ENCODE measurements at places on chromosomes 3 and 15.

GRCh38 chr3:66411961-66412887 lies 88.6 kb downstream of the LRIG1 start:
- DNase-seq = no peak

- no peak for DNase-seq
Measured at GRCh38 chr3:8482960-8483665, 18.5 kb upstream of the LMCD1 start.

DNA sequence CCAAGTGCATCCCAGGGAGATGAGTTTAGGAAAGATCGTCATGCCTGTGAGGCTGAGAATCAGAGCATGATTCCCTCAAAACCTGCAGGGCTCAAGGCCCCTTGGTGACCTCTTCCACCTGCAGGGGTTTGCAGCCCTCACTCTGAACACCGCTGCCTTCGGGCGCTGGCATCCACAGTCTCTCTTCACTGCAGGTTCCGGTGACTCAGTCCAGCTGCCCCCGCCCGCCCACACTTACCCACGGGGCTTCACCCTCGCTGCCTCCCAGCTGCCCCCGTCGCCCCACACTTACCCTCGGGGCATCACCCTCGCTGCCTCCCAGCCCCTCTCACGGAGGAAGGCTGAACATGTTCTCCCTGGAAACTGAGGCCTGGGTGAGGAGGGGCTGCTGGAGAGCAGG lies 277.1 kb downstream of the XXYLT1 start:
- no peak for DNase-seq

- no peak for DNase-seq
Measured at GRCh38 chr15:74423431-74424257, 10.1 kb downstream of the SEMA7A start.

- no peak for DNase-seq
Measured at GRCh38 chr3:188486126-188486525, 332.2 kb downstream of the LPP start.

DNA sequence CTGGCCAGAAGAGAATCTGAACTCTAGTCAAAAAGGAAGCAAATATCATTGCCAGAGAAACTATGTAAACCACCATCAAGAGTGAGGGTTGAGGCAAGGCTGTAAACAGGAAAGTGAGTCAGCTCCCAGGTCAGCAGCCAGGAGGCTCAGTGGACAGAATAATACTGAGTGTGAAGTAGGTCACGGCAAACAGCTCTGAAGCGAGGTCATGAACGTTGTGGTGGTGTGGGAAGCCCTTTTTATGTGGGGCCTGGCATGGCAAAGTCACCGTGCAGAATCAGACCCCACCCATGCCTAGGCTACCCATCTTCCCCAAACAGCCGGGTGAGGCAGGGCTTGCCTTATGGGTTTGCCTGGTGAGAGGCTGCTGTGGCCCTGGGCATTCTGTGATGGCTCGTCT lies 43.9 kb downstream of the THBS1 start:
- DNase-seq = no peak

Data from activated CD4-positive, alpha-beta T cell treated with anti-CD3 and anti-CD28 coated beads for 24 hours (primary cell).